ENCODE measurements at places on chromosomes 12 and 14.

DNA sequence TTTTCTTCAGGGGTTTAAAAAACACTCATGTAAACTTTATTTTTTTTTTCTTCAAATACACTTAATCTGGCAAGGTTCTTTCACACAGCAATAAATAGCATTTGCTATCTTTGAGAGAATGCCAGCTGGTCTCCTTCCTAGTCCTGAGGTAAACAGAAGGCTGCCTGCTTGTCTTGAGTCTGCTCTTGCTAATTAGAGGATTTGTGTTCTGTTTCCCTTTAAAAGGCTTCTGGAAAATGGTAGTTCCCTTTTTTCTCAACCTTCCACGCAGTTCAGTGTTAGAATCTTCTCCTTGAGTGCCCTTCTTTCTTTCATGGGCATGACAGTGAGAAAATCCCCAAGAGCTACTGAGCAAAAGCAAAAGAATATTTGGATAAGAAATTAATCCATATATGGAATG is 92.3 kb upstream of the DCN start:
- DNase-seq: no peak

GRCh38 chr12:13536219-13536910 is 339.8 kb downstream of the EMP1 start:
- DNase-seq: no peak

- no peak for DNase-seq
Measured at GRCh38 chr12:53495903-53496751, 3.1 kb downstream of the MAP3K12 start.

GRCh38 chr14:58100735-58101368 is 51.2 kb downstream of the ARMH4 start:
- DNase-seq: no peak

- DNase-seq: no peak
Measured at GRCh38 chr14:35045798-35046047, 349 bp upstream of the FAM177A1 start.

DNA sequence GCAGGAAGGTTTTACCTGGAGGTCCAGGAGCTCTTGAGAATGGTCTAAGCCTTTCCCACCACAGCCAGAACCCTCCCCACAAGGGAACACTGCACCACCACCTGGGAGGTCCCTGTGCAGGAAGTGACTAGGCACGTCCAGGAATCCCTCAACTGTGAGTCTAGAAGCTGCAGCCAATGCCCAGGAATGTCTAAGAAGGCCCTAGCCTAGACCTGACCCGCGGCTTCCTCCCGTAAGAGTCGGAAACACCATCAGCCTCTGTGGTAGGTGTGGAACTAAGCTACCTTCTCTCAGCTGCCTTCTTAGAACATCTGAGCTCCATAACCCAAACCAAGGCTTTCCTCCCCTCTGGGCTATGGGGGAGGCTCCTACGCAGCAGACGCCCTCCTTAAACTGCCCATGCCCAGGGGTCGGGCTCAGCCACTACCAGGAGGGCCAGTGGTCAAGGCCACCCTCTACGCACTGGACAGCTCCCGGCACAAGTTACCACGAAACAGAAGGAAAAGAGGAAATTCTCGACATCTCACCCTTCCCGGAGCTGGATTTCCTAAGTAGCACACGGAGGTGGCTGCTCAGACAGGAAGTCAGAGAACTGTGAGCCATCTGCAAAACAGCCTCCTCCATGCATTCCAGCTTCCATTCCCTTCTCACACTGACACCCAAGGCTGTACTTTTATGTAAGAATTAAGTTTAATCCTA is 25.5 kb downstream of the ZFYVE21 start:
- no peak for DNase-seq
